ENCODE measurements at places on chromosomes 6 and 20. TPM values are rescaled to one million over a fixed set of nuclear protein-coding genes. Genes with fewer than 3 reads are reported as not detected.

- no peak overlapping the region for H3K27ac ChIP-seq
- DNase-seq: no peak
- H3K4me1 ChIP-seq: no peaks in the 10 kb centered on the region
- H3K36me3 ChIP-seq: no peaks in the 10 kb centered on the region
- no peak overlapping the region for H3K4me3 ChIP-seq
- no peaks in the 10 kb centered on the region for H3K27me3 ChIP-seq
Measured at GRCh38 chr6:96184798-96185197, 169.0 kb downstream of the FUT9 start.

Gene CCND3
- 9.2 TPM for total RNA-seq

Gene SFT2D1
- 11.6 TPM for total RNA-seq

- no peak overlapping the region for H3K27ac ChIP-seq
- H3K4me1 ChIP-seq: no peaks in the 10 kb centered on the region
- no peaks in the 10 kb centered on the region for H3K27me3 ChIP-seq
- no peaks in the 10 kb centered on the region for H3K36me3 ChIP-seq
- no peak overlapping the region for H3K4me3 ChIP-seq
Measured at GRCh38 chr6:10516953-10517352, 4.2 kb upstream of the GCNT2 start.

DNA sequence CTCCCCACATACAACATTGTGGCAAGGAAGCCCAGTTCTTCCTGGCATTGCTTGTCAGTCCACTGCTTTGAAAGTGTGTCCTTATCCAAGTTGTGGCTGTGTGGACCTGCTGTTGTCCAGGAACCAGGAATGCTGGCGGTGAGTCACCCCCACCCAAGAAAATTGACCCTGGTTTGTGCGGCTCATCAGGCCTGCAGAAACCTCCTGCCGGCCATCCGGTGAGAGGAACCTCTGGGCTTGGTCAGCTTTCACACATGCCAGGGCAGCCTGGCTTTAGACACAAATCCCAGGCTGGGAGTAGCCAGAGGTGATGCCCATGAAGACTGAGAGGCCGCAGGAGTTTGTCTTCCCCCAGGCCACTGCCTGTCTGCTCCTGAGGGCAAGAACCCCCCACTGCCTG is 223.6 kb downstream of the TTLL2 start:
- H3K4me3 ChIP-seq: no peak overlapping the region
- no peak for DNase-seq
- H3K27me3 ChIP-seq: no peaks in the 10 kb centered on the region

DNA sequence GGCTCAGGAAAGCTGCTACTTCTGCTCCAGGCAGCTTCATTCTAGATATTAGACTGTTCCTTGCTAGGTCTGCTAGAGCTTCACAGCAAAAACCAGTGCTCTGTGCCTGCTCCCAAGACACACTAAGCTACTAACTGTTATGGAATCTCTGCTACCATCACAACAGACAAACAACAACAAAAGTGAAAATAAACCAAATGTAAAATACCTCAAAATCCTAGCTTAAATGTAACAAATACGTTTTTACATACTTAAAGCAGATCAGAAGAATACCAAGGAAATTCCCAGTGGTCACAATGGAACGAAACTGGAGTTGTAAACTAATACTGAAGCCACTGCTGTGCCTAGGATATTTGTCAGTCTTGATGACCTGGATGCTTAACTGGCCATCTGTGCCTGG is 84.6 kb upstream of the EZR start:
- H3K36me3 ChIP-seq: no peaks in the 10 kb centered on the region
- no peak overlapping the region for H3K4me3 ChIP-seq
- no peaks in the 10 kb centered on the region for H3K27me3 ChIP-seq
- H3K4me1 ChIP-seq: no peaks in the 10 kb centered on the region

DNA sequence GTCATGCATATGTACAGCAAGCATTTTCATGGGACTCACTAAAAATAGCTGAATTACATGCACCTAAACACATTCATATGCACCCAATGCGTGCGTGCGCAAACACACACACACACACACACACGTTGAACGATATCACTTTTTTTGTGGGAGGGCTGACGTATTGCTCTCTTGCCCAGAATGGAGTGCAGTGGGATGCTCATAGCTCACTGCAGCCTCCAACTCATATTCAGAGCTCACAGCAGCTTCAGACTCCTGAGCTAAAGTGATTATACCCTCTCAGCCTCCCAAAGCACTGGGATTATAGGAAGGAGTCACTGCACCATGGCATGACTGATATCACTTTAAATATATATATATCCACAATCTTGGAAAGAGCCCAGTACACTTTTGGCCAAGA is 620.4 kb upstream of the MANEA start:
- no peaks in the 10 kb centered on the region for H3K27me3 ChIP-seq
- H3K27ac ChIP-seq: no peak overlapping the region
- H3K4me1 ChIP-seq: no peaks in the 10 kb centered on the region
- H3K36me3 ChIP-seq: no peaks in the 10 kb centered on the region
- no peak overlapping the region for H3K4me3 ChIP-seq

Gene ARMH2
- total RNA-seq: not detected

- H3K27ac ChIP-seq: no peak overlapping the region
- no peaks in the 10 kb centered on the region for H3K27me3 ChIP-seq
- H3K4me3 ChIP-seq: no peak overlapping the region
- no peaks in the 10 kb centered on the region for H3K36me3 ChIP-seq
- DNase-seq: no peak
- H3K4me1 ChIP-seq: no peaks in the 10 kb centered on the region
Measured at GRCh38 chr6:19102936-19103335, 715.8 kb downstream of the RNF144B start.

Gene MAFB
- 8.8 TPM for total RNA-seq

GRCh38 chr6:136644597-136644952 is 94.4 kb upstream of the MAP7 start:
- H3K36me3 ChIP-seq: no peaks in the 10 kb centered on the region
- peak overlapping the region; percentile 25 for H3K27ac ChIP-seq
- H3K4me1 ChIP-seq: peaks cover 12% of the 10 kb centered on the region

Gene BIRC7
- not detected for total RNA-seq

Gene FHL5
- total RNA-seq: 8.8 TPM

Gene NOL4L
- 2.7 TPM for total RNA-seq

- H3K4me3 ChIP-seq: no peak overlapping the region
- DNase-seq: no peak
- no peaks in the 10 kb centered on the region for H3K4me1 ChIP-seq
- H3K27ac ChIP-seq: no peak overlapping the region
Measured at GRCh38 chr6:101803136-101803535, 409.6 kb downstream of the GRIK2 start.

- H3K36me3 ChIP-seq: no peaks in the 10 kb centered on the region
- DNase-seq: no peak
- no peaks in the 10 kb centered on the region for H3K27me3 ChIP-seq
- no peak overlapping the region for H3K4me3 ChIP-seq
- no peaks in the 10 kb centered on the region for H3K4me1 ChIP-seq
- H3K27ac ChIP-seq: no peak overlapping the region
Measured at GRCh38 chr20:7742479-7742878, 197.8 kb downstream of the HAO1 start.

Gene THBS2
- total RNA-seq: 3.3 TPM

DNA sequence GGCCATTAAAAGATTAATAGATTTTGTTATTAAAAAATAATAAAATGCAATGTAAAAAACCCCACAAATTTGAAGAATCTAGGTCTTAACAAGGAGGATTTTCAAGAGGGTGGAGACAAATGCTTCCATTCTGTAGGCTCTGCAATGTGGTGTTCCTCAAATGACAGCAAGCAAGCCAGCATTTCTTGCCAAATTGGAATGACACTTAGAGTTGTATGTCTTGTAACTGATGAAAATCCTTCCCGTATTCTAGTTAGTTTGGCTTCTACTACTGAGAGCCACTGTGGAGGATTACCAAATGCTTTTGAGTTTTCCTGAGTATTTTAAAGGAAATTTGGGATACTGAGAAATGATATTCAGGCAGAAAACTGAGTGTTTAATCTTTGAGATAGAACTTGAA is 1225.5 kb upstream of the CITED2 start:
- no peak overlapping the region for H3K4me3 ChIP-seq
- no peaks in the 10 kb centered on the region for H3K27me3 ChIP-seq
- H3K36me3 ChIP-seq: no peaks in the 10 kb centered on the region
- DNase-seq: no peak

DNA sequence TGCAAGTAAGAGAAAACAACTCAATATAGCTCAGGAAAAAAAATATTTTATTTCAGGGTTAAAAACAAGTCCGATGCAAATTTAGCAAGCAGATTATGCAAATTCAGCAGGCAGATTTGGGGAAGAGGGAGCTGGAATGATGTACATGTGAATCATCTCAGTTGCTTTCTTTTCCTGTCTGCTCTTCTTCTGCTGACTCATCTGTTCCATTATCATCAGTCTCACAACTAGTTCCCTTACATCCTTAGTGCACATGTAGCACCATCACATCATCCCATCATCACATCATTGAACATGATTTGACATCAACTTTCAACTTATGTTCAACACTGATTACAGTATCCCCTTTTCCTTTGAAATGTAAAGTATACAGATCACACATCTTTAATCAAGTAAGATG is 11.5 kb upstream of the DEFB113 start:
- H3K27me3 ChIP-seq: no peaks in the 10 kb centered on the region
- H3K27ac ChIP-seq: no peak overlapping the region
- H3K4me1 ChIP-seq: no peaks in the 10 kb centered on the region

DNA sequence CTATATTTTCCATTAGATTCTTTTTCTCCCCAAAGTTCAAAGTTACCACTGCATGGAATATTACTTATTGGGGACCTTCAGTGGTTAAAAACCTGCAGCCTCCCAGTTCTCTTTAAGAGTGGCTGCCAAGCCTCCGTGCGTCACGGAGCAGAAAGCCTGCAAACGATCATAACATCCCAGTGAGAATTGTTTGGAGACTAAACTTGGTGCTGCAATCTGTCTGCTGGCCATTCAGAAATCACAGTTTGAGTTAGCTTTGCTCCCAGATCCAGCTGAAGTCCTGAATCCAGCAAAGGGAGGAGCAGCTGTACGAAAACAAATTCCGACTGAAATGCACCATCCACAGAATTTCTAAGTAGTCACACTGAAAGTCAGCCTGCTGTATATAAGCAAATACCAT is 213.5 kb upstream of the PDE10A start:
- no peak overlapping the region for H3K27ac ChIP-seq
- DNase-seq: peak; percentile 51
- no peaks in the 10 kb centered on the region for H3K36me3 ChIP-seq
- H3K4me1 ChIP-seq: no peaks in the 10 kb centered on the region

Gene TP53TG5
- 0.38 TPM for total RNA-seq

Gene MYBL2
- total RNA-seq: not detected

GRCh38 chr20:30816182-30816645 is 441.2 kb upstream of the DEFB115 start:
- no peak overlapping the region for H3K27ac ChIP-seq
- H3K4me3 ChIP-seq: no peak overlapping the region
- no peaks in the 10 kb centered on the region for H3K36me3 ChIP-seq
- peaks cover 2% of the 10 kb centered on the region for H3K27me3 ChIP-seq
- DNase-seq: no peak

Gene MCHR2
- total RNA-seq: not detected

- no peak overlapping the region for H3K4me3 ChIP-seq
- no peaks in the 10 kb centered on the region for H3K36me3 ChIP-seq
- no peak for DNase-seq
Measured at GRCh38 chr6:112881027-112881426, 533.9 kb downstream of the RFPL4B start.

Gene MMP24
- total RNA-seq: 0.17 TPM

- peak overlapping the region; percentile 99 for H3K27ac ChIP-seq
- H3K4me3 ChIP-seq: peak overlapping the region; percentile 98
- no peaks in the 10 kb centered on the region for H3K27me3 ChIP-seq
- peaks cover 10% of the 10 kb centered on the region for H3K36me3 ChIP-seq
- peaks cover 48% of the 10 kb centered on the region for H3K4me1 ChIP-seq
Measured at GRCh38 chr6:44126320-44127149, 717 bp downstream of the MRPL14 start.

GRCh38 chr6:131819572-131820124 is 11.8 kb downstream of the ENPP1 start:
- H3K27ac ChIP-seq: no peak overlapping the region
- no peak overlapping the region for H3K4me3 ChIP-seq

- H3K36me3 ChIP-seq: no peaks in the 10 kb centered on the region
- DNase-seq: no peak
- H3K27me3 ChIP-seq: peaks cover 4% of the 10 kb centered on the region
Measured at GRCh38 chr6:168737481-168737880, 296.5 kb downstream of the SMOC2 start.

- no peak overlapping the region for H3K4me3 ChIP-seq
- peaks cover 84% of the 10 kb centered on the region for H3K36me3 ChIP-seq
- H3K4me1 ChIP-seq: no peaks in the 10 kb centered on the region
- H3K27ac ChIP-seq: no peak overlapping the region
- DNase-seq: no peak
Measured at GRCh38 chr20:3603108-3603507, 60.1 kb downstream of the GFRA4 start.

DNA sequence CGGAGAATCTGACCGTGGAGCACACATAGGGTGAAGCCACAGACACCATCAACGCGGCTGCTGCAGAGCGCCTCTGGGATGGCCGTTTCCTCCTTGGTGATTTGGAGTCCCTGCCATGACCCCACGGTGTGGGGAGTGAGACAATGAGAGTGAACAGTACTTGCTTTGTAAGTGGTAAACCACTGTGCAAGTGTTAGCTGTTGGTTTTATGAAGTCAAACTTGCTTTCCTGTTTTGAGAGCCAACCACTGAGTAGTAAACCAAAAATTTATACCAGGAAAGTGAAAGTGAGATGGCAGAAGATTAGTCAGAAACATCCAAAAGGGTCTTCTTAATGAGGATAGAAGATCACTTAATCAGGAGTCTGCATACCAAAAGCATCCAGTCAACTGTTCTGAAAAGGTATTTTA is 160.7 kb downstream of the FOXC1 start:
- H3K4me1 ChIP-seq: peaks cover 8% of the 10 kb centered on the region
- no peak overlapping the region for H3K27ac ChIP-seq
- no peak overlapping the region for H3K4me3 ChIP-seq
- DNase-seq: no peak

GRCh38 chr6:94751641-94752329 is 825.5 kb upstream of the MANEA start:
- H3K4me3 ChIP-seq: no peak overlapping the region
- no peak overlapping the region for H3K27ac ChIP-seq
- H3K27me3 ChIP-seq: no peaks in the 10 kb centered on the region
- no peak for DNase-seq
- H3K4me1 ChIP-seq: no peaks in the 10 kb centered on the region

Gene CRISP3
- not detected for total RNA-seq

Gene PLN
- 239 TPM for total RNA-seq

DNA sequence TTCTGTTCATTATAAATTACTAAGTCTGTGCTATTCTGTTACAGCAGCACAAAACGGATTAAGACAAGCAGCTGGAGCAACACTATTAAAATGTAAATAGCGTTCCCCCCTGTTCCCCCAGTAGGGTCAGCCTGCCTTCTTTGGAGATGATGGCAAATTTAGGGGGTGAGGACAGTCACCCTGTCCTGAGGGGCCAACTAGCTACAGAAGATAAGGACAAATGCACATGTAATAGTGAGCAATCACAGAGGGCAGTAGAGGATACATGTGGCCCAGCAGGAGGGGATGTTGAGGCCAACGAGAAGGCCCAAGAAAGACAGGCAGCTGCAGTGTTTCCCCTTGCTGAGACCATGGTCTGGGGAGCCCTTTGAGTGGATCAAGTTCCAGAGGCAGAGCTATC is 266.7 kb upstream of the CDYL start:
- H3K36me3 ChIP-seq: no peaks in the 10 kb centered on the region
- H3K27me3 ChIP-seq: no peaks in the 10 kb centered on the region
- H3K27ac ChIP-seq: no peak overlapping the region
- H3K4me3 ChIP-seq: no peak overlapping the region
- no peak for DNase-seq
- no peaks in the 10 kb centered on the region for H3K4me1 ChIP-seq

Gene PPP1R16B
- total RNA-seq: 5.2 TPM

GRCh38 chr20:63957690-63958441 is 1.6 kb upstream of the UCKL1 start:
- H3K4me3 ChIP-seq: peak overlapping the region; percentile 100
- H3K36me3 ChIP-seq: no peaks in the 10 kb centered on the region
- no peak for DNase-seq
- peaks cover 33% of the 10 kb centered on the region for H3K4me1 ChIP-seq
- H3K27me3 ChIP-seq: no peaks in the 10 kb centered on the region

Measured in psoas muscle (tissue), 8 donors.